ENCODE measurements at places on chromosomes 12 and 14. TPM values are rescaled to one million over a fixed set of nuclear protein-coding genes. Genes with fewer than 3 reads are reported as not detected.

Gene TSHR
- total RNA-seq: not detected

Gene TSPAN19
- total RNA-seq: not detected

Gene CCDC38
- 0.08 TPM for total RNA-seq

GRCh38 chr12:75350413-75350812 lies 15.9 kb downstream of the GLIPR1L1 start:
- DNase-seq: no peak

DNA sequence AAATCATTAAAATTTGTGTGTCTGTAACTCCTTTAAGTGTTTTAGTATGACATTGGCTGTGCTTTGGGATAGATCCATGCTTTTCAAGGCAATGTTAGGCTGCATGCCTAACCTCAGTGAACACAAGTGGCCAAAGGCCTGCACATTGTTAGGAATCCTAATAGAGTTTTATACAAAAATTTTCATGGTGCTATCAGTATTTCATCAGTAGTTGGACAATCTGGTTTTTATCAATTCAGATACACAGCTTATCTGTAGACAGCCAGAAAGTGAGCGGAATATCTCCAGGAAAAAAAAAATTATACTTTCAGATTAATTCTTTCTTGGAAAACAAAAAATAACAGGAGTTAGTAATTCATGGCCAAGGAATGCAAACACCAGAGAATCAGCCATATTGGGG lies 324.0 kb upstream of the PDE3A start:
- no peak for DNase-seq

All from heart left ventricle (tissue), 16 donors.